ENCODE measurements at places on chromosomes 2 and 18.

DNA sequence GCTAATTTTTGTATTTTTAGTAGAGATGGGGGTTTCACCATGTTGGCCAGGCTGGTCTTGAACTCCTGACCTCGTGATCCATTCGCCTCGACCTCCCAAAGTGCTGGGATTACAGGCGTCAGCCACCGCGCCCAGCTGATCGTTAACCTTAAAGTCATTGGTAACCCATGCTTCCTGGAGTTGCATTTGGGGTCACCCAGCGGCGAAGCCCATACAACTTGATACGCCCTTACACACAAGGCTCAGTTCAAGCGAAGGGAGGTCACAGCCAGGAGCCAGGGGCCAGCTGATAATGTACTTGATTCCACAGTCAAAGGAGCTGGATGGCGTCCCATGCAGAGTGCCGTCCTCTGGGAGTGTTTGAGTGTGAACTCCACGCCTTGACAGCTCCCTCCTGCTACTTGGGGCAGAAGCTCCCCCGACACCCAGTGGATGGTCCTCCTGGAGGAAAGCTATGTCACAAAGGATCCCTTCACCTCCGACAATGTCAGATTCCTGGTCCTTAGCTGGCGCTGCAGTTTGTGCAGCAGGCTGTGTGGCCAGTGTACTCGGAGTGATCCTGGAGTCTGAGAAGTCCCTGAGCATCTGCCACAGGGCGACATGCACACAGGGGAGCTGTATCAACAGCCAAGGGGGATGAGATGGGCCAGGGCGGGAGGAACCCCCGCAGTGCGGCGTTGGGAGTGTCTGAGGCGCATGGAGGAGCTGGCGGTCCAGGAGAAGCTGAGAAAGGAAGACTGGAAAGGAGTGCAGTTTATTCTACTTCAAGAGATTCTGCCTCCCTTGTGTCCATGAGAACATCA, 7.9 kb downstream of the CLHC1 start:
- no peak for DNase-seq

GRCh38 chr18:55869556-55870501, 281.8 kb upstream of the TCF4 start:
- no peak for DNase-seq

- no peak for DNase-seq
These were observed 122.0 kb downstream of the COPS8 start for GRCh38 chr2:237207646-237208045.

GRCh38 chr18:33576999-33577646, 896 bp upstream of the ASXL3 start:
- DNase-seq: no peak

DNA sequence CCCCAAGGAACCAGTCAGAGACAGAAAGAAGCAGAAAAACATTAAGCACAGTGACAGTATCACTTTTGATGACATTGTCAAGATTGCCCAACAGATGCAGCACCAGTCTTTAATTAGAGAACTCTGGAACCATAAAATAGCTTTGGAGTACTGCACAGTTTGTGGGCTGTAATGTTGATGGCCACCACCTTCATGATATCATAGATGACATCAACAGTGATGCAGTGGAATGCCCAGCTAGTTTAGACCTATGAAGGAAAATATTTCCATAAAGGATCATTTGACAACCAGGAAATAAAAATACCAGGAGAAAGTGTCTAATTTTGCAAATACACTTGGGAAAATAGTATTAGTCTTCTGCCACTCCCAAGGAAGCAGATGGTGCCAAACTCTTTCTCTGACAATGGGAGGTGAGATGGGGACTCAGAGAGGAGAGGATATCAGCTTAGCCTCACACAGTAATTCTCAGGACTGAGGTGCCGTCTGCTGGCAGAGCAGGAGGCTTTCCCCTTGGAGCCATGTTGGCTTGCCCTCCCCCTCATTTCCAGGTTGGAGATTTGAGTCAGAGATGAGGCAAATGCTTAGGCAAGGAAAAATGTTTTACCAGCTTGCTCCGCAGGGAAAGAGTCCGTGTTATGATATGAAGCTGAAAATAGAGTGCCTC, 107.5 kb upstream of the CELF4 start:
- DNase-seq: no peak

DNA sequence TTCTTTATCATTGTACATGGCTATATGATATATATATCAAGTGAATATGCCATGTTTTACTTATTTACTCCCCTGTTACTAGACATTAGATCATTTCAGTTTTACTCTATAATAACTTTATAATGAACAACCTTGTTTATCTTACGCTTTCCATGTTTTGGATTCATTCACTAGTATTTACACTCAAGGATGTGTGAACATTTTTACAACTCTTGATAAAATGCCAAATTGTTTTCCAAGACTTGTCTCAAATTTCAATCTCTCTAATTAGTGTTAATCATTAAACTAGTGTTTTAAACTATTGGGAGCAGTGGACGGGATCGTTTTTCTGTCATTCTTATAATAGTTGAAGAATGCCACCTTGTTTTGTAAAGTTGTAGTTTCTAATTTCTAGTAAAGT, 51.5 kb upstream of the B3GNT7 start:
- DNase-seq: no peak

- DNase-seq: no peak
These were observed 115.8 kb upstream of the SETBP1 start for GRCh38 chr18:44564922-44565321.

DNA sequence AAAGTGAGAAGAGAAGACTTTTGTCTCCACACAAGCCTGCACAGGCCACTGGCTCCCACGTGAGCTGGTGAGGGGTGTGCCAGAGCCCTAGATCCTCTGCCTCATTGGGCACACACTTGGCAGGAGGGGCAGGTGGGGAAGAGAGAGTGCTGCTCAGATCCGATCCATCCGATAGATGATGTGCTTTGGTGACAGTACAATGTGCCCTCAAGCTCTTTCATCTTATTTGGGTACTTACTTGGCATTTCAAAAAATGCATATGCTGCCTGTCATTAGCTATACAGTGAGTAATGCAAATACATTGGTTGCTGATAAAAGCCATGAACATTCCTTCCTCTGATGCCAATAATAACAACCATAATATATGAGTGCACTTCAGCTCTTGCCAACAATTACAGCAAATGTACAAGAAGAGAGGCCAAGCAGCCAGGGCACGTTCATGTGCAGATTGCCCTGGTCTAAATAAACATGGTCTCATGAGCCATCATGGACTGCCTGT, 255.3 kb downstream of the VAPA start:
- no peak for DNase-seq

- no peak for DNase-seq
These were observed 305.5 kb downstream of the IKZF2 start for GRCh38 chr2:212845941-212846340.

DNA sequence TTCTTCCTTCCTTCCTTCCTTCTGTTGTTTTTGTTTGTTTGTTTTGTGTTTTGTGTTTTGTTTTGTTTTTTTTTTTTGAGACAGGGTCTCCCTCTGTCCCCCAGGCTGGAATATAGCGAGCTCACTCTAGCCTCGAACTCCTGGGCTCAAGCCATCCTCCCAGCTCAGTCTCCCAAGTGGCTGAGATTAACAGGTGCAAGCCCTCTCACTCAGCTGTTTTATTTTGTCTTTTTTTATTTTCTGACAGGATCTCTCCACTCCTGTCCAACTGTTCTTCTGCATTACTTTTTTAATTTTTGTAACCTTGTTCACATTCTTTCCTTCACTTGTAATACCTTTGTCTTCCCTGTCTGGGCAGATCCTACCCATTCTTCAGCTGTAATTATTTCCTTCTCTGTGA, 23.6 kb downstream of the MAP3K20 start:
- no peak for DNase-seq

DNA sequence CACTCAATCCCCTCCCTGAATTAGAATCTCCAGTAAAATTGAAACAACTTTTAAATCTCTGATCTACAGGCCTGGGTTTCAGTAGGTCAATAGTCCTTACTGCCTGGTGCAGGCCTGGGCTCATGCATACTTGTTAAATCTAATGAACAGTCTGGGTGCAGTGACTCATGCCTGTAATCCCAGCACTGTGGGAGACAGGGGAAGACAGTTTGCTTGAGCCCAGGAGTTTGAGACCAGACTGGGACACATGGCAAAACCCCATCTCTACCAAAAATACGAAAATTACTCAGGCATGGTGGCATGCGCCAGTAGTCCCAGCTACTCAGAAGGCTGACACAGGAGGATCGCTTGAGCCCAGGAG, 94.7 kb upstream of the SP3 start:
- DNase-seq: no peak

GRCh38 chr2:63012541-63012940, 38.1 kb upstream of the OTX1 start:
- no peak for DNase-seq
